Bronchial smooth muscle cell (primary cell): ENCODE measurements at places on chromosomes 7 and 10. TPM values are rescaled to one million over a fixed set of nuclear protein-coding genes. Genes with fewer than 3 reads are reported as not detected.

The WNT8B gene
- total RNA-seq: not detected in 2 replicates

The GDF2 gene
- total RNA-seq: not detected in 2 replicates

The FAM170B gene
- not detected in 2 replicates for total RNA-seq

The CCL26 gene
- total RNA-seq: 1.4 TPM in 1 of 2 replicates, not detected in the other

The CREB3L2 gene
- total RNA-seq: 8.4 and 15.1 TPM in 2 replicates
